ENCODE measurements at places on chromosomes 16 and 17.

- peak; percentile 40 for DNase-seq
These were observed 365.7 kb upstream of the PMFBP1 start for GRCh38 chr16:72537664-72538063.

DNA sequence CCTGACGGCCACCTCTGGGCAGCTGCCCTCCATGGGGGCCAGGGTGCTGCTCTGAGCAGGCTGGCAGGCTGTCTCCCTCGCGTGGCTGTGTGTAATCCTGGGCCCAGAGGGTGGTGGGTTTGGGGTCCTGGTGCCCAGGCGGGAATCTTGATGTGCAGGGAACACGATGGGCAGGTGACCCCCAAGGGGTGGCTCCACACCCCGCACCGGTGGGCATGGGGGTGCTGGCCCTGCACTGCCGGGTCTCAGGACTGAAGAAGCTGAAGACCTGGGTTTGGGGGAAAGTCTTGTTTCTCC, 8.6 kb downstream of the CHMP6 start:
- no peak for DNase-seq

- no peak for DNase-seq
These were observed 54.9 kb upstream of the WSB1 start for GRCh38 chr17:27239046-27239445.

DNA sequence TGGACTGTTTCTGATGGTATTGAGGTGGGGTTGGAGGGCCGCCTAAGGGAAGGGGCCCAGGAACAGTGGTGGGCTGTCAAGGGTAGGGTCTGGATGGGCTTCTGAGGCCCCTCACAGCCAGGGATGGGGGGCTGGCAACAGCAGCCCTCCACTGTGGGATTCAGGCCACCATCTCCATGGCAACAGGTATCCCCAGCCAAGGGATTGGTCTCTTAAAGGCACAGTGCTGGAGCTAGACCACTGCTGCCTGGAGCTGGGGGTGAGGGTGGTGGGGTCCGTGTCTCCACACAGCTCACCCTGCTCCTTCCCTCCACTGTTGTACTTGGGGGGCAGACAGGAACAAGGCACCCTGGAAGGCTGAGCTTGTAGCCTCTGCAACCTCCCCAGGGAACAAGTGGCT, 41.8 kb downstream of the PSME3IP1 start:
- DNase-seq: no peak

- no peak for DNase-seq
These were observed 56.4 kb upstream of the SLC25A19 start for GRCh38 chr17:75345514-75346167.
